Stimulated activated CD8-positive, alpha-beta memory T cell treated with anti-CD3 and anti-CD28 coated beads, Interleukin-7, amount 100 ng/mL, for 4 hours (primary cell): ENCODE measurements at places on chromosomes 2 and 18.

GRCh38 chr2:134408386-134408785, 154.5 kb downstream of the MGAT5 start:
- DNase-seq, result no peak

DNA sequence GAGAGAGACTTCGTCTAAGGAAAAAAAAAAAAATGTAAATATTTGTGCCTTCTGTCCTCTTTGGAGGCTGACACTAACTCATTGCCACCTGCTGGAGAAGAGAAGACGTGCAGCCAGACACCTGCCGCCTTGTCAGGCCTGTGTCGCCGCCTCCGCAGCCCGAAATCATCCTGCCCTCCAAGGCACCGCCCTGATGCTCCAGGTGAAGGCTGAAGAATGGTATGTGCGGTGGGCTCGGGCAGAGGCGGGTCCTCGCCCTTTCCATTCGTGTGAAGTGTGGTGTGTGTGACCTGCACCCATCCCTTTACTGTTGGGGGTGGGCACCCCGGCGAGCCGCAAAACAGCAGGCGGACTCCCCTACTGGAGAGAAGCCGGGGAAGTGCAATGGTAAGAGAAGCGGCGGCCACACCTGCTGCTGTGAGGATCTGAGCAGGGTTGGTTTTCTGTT, 60.4 kb downstream of the FAM161A start:
- DNase-seq, result peak; percentile 48

GRCh38 chr18:76518123-76518859, 23.2 kb upstream of the ZNF516 start:
- no peak for DNase-seq

DNA sequence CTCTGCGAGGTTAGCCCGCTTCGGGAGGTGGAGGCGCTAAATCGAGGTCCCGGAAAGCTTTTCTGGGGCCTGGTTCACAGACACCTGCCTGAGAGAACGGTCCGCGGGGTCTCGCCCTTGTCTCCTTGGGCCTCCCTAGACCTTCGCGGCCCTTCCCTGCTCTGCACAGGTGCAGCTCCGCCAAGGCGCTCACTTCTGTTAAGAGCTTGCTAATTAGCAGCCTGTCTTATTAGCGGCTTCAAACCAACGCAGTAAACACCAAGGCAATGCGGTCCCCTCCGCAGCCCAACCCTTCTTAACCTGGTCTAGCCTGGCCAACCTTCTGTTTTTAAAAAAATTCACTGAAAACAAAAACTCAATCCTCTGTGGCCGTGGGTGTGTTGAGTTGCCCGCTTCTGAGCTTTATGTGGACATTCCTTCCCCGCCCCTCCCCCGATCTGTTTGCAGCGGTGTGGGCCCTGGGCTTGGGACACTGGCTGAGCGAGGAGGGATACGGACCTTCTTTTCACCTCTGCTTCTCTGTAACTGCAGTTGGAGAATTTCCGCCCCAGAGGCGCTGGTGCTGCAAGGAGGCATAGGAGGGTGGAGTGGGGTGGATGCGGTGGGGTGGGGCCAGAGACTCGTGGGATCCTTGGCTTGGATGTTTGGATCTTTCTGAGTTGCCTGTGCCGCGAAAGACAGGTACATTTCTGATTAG, 3.4 kb upstream of the HOXD4 start:
- DNase-seq, result no peak

- no peak for DNase-seq
Observed at GRCh38 chr18:79749251-79750191, 48.2 kb upstream of the KCNG2 start.

DNA sequence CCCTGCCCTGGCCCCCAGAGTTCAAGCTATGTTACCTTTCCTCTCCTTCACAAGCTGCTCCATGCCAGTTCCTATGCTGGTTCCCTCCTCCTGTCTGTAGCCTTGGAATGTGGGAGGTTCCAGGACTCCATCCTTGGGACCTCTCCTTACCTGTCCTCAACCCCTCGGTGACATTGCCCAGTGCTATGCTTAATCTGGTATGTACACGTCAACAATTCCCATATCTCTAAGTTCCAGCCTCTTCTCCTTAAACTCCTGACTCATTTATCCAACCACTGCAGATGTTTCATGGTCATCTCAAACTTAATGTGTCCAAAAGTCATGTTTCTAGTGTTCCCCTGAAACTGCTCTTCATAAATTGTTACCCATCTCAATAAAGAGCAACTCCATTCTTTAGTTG, 160.8 kb downstream of the TNS1 start:
- no peak for DNase-seq

- DNase-seq, result no peak
Observed at GRCh38 chr2:240481720-240482119, 46.3 kb downstream of the GPC1 start.

- DNase-seq, result no peak
Observed at GRCh38 chr2:27954221-27954673, 63.7 kb downstream of the BABAM2 start.

- no peak for DNase-seq
Observed at GRCh38 chr2:180016937-180017336, 9.8 kb upstream of the CWC22 start.

DNA sequence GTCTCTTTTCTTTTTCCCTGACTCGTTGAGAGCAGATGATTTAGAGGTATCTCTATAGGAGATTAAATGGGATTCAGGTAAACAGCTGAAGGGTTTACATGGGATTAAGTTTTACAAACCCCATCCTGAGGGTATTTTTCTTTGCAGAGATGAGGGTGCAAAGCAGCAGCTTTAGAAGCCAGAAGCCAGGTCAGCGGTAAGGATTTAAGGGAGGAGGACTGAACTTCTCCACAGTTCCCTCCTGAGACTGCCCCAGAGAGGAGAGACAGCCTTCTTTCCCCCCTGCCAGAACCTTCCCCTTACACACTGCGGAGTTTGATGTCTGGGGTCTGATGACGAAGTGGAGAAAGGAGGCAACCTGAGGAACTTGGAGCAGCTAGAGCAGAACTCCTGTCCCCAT, 220.1 kb downstream of the PRKCE start:
- DNase-seq, result no peak

DNA sequence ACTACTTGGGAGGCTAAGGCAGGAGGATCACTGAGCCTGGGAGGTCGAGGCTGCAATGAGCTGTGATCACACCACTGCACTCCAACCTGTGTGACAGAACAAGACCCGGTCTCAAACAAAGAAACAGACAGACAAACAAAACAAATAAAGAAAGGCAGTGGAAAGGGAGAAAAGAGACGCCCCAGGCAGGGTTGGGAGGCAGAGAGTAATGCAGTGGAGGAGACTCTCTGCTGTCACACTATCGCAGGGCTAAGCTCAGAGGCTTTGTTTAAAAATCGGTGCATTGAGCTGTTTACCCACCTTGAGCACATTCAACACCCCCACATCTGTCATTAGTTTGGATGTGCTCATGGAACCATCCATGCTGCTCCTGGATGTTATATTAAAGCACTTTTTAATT, 84.2 kb upstream of the RMP24 start:
- no peak for DNase-seq

- DNase-seq, result no peak
Observed at GRCh38 chr2:186584053-186584452, 5.8 kb upstream of the ITGAV start.

- DNase-seq, result no peak
Observed at GRCh38 chr2:195659114-195659513, 2.1 kb downstream of the SLC39A10 start.

- no peak for DNase-seq
Observed at GRCh38 chr2:230234845-230235244, 9.3 kb downstream of the SP140 start.

GRCh38 chr18:1511619-1512311, 607.1 kb downstream of the ADCYAP1 start:
- DNase-seq, result no peak

GRCh38 chr2:226544596-226545210, 254.9 kb downstream of the IRS1 start:
- no peak for DNase-seq

GRCh38 chr2:155381436-155381835, 682.9 kb downstream of the KCNJ3 start:
- no peak for DNase-seq

- DNase-seq, result no peak
Observed at GRCh38 chr2:88355486-88355885, 97.0 kb downstream of the FOXI3 start.

DNA sequence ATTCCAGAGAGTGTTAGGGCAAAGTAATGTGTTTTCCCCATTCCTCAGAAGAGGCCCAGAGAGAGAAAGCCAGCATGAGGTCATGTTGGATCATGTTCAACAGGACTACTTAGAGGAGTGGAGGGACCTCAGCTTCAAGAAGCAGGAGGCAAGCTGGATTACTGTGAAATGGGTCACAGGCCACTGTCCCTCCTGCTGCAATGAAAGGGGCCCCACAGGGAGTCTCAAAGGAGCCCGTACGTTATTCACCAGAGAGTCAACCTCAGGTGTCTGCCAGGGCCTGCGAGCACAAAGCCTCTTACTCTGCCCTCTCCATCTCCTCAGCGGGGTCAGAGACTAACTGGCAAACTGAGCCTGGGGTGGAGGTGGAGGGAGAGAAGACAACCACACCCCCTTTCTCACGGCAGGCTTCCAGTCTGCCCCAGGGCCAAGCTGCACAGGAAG, 27.2 kb upstream of the ACYP2 start:
- DNase-seq, result no peak

GRCh38 chr2:69214898-69215297, 172.1 kb downstream of the GFPT1 start:
- DNase-seq, result no peak

- DNase-seq, result no peak
Observed at GRCh38 chr2:144471305-144472045, 48.4 kb downstream of the ZEB2 start.

DNA sequence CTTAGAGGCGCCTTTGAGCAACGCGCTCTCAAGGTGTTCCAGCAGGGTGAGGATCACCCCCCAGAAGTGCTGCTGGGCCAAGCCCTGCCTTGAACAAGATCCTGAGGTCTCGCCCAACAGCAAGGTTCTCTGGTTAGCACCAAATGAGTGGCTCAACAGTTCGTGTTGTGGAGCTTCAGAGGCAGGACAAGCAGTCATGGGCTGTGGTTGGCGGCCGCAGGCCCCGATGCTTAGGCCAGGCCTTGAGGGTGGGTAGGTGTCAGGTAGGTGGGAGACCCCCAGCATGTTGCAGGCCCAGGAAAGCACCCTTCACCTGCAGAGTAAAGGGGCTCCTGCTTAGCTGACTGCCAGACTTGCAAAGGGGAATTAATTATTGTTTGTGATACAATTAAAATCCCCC, 70.2 kb upstream of the FOSL2 start:
- DNase-seq, result no peak

DNA sequence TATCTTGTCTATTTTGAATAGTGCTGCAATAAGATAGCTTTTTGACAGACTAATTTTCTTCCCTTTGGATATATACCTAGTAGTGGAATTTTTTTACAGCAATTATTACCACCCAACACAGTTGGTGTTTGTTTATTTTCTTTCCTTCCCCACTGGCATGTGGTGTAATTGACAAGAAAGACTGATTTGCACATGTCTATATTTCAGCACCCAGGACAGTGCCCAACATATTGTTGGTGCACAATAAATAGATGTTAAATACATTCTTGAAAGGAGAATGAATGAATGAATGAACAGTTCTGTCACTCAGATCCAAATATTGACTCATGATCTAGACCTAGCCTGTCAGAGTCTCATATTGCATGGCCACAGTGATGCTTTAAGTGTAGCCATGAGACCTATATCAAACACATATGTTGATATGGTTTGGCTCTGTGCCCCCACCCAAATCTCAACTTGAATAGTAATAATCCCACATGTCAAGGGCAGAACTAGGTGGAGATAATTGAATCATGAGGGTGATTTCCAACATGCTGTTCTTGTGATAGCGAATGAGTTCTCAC, 538.2 kb downstream of the NYAP2 start:
- DNase-seq, result no peak

DNA sequence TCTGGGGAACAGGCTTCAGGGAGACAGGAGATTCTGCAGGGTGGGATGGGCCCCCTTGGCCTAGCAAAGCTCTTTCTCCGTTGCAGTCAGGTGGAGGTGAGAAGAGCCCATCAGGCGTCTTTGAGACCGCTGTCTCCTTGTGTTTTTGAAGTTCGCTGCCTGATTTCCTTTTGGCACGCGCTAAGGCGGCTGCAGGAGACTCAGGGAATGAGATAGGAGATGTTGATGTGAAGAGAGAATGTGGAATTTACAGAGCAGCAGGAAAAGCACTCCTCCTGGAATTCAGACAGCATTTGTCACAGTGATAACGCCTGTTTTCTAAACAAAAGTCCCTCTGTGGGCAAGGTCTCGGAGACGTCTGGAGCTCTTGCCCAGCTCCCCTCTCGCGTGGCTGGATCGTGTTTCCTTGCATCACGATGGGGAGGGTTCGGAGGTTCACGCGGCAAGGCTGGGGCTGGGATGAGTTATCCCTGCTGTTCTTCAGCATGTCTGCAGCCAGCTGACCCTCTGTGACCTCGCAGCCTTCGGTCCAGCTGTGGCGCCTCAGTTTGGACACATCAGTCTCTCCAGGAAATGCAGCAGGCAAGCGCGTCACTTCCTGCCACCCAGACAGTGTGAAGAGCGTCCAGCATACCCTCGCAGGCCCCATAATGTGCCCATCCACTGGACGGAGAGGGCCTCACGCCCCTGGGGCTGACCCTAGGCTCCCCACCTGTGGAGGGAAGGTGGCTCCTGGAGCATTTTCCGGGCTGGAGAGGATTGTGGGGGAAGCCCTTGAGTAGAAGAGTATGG, 30.2 kb downstream of the GLI2 start:
- DNase-seq, result no peak

- no peak for DNase-seq
Observed at GRCh38 chr18:9466127-9466526, 9.2 kb upstream of the RALBP1 start.

- no peak for DNase-seq
Observed at GRCh38 chr2:141260911-141261310, 869.9 kb downstream of the LRP1B start.

DNA sequence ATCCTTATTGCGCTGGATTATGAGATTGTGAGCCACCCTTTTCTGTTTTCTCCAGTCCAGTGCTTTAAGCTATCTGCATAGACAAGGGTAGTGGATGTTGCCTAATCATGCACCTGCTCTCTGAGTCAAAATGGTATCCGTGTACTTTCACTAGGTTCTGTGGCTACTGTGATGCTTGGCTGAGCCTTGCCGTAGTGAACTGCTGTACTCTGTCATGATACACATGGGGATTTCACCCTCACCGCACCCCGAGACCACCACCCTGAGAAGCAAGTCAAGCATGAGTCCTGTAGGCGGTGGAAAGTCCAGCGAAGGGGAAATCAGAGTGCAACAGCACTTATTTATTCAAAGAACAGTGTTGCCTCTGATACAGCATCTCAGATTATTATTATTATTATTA, 55.0 kb downstream of the ARHGAP25 start:
- DNase-seq, result no peak

- no peak for DNase-seq
Observed at GRCh38 chr2:12168791-12169388, 422.5 kb downstream of the LPIN1 start.

- no peak for DNase-seq
Observed at GRCh38 chr2:24785671-24786321, 7.4 kb downstream of the PTRHD1 start.
